ENCODE measurements at places on chromosomes 1 and 21. TPM values are rescaled to one million over a fixed set of nuclear protein-coding genes. Genes with fewer than 3 reads are reported as not detected.

The SELP gene
- total RNA-seq, result 0.47 TPM

The GSTM5 gene
- total RNA-seq, result 0.09 TPM

The PGBD5 gene
- 0.09 TPM for total RNA-seq

The AMY1A gene
- not detected for total RNA-seq

The XCL2 gene
- total RNA-seq, result not detected

The OR2W3 gene
- total RNA-seq, result not detected

The NBPF6 gene
- not detected for total RNA-seq

The RIPPLY3 gene
- total RNA-seq, result not detected

The LORICRIN gene
- total RNA-seq, result not detected

The SYCP1 gene
- not detected for total RNA-seq

The LCE1A gene
- total RNA-seq, result not detected

The ZSWIM5 gene
- 0.54 TPM for total RNA-seq

The PLXNA2 gene
- 69.5 TPM for total RNA-seq

Measured in endothelial cell of coronary artery (primary cell).